ENCODE measurements at places on chromosomes 1 and 21.

GRCh38 chr1:214370615-214371014 is 89.7 kb downstream of the SMYD2 start:
- DNase-seq = no peak

DNA sequence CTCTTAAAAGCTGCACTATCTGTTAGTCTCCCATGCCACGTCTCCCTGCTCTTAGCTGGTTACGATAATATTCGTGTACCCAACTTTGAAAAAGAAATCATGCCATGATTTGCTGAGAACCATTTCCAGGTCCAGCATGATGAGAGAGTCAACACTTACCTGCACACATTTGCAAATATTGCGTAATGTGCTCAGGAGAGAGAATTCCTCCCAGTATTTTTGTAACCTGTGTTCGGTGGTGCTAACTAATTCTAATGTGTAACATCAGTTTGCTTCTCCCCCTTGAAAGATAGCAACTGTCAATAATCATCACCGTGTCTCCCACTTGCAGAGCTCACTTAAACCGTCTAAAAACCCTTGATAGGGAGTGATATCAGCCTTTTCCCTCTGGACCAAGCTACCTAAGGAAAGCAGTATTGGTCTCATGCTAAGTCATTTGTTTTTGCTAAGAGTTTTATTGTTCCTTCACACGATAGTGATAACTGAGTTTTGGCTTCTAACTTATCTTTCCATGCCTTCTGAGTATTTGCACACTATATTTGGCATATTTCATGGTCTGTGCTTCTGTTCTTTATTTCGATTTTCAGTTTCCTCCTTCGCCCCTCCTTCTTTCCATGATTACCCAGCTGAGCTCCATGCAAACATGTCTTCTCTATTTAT is 61.1 kb upstream of the IRF2BP2 start:
- no peak for DNase-seq

DNA sequence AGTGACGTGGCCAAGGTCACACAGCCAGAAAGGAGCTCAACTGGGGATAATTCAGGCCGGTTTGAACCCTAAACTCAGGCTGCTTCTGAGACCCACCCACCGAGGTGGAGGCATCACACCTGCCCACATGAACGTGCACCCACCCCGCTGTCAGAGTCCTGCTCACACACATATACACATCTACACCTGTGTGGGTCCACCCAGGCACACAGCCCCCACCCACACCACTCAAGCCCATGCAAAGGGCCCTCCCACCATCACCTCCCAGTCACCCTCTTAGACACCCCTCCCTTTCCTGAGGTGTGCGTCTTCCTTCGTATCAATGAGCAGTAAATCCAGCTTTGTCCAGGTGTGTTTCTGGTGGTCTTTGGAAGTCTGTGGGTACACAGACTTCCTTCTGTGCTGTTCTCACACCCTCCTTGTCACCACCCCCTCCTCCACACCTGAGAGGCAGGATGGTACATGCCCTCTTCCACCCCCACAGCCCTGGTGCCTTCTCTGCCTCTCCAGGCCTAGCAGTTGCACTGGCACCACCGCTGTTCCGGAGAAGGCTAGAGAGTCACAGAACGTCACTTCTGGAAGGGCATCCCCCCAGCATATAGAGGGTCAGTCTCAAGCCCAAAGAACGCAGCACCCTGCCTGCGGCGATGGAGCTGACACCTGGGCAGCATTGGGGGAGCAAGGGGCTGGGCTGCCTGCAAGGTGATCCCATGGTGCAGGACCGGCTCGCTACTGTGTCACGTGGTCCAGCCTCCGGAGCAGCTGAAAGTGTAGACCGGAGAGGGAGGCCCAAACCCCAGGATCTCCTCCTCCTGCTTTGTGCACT is 18.9 kb upstream of the FAM131C start:
- no peak for DNase-seq

GRCh38 chr1:62841587-62842169 is 57.7 kb downstream of the ATG4C start:
- DNase-seq = no peak

DNA sequence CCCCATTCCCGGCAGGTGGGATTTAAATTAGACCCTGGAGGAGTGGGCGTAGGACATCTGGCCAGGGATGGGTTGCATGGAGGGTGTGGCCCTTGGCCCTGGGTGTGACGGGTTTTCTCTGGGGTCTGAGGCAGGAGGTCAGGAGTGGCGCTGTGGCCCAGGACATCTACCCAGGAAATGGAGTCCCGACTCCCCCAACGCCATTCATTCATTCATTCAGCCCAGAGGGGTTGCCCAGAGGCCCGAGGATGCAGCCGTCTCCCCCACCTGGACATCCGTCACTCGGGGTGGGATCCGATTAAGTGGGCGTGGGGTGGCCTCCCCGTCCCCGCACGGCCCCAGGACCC is 663 bp downstream of the ATP13A2 start:
- DNase-seq = no peak

DNA sequence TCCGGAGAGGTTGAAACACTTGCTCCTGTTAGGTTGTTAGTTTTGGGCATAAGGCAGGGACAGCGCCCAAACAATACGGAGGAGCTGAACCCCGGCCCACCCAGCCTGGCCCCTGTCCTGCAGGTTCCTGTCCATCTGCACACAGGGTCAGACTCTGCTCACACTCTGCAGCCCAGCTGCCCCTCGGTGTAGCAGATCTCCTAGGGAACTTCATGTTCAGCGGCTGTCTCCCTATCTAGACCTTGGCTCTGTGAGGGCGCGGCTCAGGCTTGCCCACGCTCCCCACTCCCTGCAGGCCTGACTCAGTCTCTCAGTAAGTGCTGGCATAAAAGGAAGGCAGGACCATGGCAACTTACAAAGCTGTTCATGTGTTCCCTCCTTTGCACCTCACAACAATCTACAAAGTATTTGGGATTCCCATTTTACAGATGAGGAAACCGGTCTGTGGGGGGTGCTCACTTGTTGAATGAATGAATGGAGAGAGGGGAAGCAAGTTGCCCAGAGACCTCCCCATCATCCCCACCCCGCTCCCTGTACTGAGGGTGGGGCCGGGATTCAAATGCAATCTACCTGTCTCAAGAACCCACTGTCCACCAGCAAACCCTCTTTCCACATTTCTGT is 26.2 kb downstream of the ACOT11 start:
- DNase-seq = no peak

- no peak for DNase-seq
Observed at GRCh38 chr1:206829875-206830274, 35.5 kb upstream of the IL20 start.

DNA sequence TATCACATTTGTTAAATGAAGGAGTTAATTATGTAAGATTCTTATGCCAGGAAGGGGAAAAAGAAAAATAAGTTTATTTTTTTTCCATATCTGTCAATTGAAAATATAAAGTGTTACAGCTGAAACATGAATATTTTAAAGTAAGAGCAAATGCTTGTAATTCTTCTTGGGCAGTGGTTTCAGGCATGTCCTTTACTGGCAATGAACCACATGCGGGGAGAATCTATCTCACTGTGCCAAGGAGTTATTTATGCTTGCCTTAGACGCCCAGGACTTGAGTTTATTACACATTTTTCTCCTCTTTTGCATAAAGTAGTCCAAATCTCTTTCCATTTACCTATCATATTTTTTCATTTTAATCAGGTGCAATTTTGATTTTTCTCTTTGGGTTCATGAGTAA is 207.8 kb upstream of the NRIP1 start:
- DNase-seq = no peak

DNA sequence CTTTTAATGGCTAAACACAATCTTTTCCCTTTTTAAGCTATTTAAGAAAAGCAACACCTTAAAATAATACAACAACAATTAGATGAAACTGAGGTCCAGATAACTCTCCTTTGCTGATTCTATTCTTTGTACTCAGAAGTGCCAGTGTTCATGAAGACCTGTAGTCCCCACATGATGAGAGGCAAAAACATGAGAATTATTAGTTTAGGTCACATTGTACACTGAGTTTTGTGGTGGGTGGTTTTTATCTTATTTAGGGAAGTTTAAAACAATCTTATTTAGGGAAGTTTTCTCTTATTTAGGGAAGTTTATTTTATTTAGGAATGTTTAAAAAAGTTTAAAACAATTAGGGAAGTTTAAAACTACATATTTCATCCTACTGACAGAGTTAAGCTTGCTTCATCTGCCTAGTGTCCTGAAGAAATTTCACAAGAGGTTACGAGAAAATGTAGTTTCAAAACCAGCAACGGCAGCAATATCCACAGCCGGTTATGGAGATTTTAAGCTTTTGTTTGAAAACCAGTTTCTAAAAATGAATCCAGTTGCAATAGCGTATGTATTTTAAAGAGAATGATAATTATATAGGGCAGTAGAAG is 7.8 kb upstream of the OR14I1 start:
- no peak for DNase-seq

DNA sequence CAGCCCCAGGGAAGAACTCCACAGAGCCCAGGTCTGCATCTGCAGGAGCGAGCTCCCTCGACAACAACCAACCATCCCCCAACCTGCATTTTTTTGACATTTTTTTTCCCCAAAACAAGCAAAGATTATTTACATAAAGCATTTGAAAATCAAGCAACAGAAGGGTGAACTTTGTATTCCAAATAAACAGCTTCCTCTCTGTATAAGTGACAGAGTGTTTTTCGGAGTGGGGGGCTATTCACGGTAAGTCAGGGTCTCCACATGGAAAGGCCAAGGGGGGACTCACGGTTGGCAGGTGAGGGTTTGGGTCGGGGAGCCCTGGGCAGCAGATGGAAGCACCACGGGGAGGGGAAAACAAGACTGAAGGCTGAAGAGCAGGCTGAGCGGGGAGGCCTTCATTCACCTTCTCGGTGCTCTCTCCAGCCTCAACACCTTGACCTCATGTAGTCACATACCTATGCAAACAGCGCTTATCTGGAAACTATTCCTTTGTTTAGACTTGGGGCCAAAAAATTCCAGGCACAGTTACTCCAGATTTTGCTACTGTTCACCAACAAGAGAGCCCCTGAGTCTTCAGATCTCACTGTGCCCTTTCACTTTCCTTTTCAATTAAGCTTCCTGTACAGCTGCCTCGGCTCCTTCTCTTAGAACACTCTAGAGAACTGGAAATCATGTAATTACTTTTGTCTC is 27.6 kb downstream of the C2CD2 start:
- no peak for DNase-seq

DNA sequence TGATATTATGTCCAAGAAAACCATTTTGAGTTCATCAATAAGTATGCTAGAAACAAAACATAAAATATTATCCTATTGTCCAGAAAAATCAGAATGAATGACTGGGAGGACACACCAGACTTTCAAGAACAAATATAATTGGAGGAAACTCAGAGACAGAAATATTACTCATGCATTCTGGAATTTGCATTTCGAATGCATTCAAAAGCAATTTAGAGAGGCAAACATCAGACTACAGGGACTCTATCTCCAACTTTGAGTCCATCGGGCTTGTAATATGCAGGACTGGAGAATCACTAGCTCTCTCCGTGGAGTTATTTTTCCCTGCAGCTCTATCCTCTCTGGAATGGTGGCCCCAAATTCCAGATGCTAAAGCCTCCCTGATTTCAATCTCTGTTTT is 161.8 kb downstream of the CDC42BPA start:
- no peak for DNase-seq

DNA sequence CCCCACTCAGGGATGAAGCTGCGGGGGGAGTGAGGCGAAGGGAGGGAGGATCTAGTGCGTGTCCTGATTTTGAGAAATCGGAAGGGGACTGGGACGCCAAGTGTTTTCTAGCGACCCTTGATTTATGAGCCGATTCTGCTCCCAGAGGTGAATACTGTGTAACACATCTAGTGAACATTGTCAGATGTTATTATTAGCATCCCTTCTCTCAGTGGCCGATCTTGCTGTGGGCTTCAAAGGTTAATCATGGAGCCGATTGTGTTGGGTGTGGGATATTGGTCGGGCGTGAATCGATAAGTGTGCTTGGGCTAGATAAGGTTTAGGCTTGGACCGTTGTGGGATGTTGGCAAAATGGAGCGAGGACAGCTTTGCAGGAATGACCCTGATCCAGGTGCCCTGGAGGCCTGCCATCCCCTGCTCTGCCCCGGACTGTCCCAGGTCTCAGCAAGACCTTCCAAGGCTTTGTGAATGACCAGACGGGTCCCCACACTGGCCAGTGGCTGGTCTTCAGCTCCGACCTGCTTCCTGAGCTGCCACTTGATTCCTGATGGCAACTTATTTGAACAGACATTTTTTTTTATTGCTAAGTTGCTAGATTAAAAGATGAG is 2.2 kb downstream of the AJAP1 start:
- DNase-seq = no peak

DNA sequence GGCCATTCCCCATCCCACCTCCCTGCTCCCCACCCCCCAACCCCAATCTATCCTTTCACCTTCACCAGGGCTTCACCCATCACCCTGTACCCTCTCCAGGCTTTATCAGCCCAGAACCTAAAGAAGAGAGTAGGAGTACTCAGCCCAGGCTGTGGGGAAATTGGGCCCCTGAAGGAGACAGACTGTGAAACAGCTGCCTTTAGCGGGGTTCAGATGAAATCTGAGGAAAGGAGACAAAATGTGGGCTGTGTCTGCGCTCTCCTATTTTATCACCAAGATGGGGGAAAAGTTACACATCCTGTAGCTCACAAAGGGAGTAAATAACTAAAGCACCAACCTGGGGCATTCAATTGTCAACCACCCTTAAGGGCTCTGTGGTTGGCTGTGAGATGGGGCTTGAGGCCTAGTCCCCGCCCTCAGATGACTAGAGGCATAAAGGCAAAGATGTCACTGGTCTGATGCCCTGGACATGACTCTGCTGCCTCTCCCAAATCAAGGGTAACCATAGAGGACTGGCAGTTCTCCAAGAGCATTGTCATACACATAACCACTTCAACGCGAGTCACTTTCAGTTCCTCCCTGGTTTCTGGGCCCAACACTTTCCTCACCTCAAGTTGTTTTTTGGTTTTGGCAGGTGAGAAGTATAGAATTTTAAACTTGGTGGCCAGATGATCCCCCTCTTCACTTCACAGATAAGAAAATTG is 30.0 kb downstream of the SLC27A3 start:
- DNase-seq = no peak

DNA sequence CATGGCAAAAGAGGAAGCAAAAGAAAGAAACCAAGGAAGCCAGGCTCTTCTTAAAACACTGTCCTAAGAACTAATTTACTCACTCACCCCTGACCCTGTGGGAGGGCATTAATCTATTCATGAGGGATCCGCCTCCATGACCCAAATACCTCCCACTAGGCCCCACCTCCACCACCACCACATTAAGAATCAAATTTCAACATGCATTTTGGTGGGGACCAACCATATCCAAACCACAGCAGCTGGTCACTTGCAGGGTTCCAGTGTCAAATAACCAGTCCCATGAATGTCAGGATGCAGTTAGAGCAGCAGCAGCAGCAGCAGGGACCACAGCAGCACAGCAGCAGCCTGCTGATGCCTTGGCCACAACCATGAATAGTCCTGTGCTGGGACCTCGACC is 83.8 kb downstream of the ZC3H11B start:
- DNase-seq = no peak

Data from activated CD4-positive, alpha-beta T cell treated with anti-CD3 and anti-CD28 coated beads for 1 hour (primary cell).